Suprapubic skin (tissue), 4 donors: ENCODE measurements at places on chromosomes 11 and 22. TPM values are rescaled to one million over a fixed set of nuclear protein-coding genes. Genes with fewer than 3 reads are reported as not detected.

The PARVA gene
- 24.1 TPM for total RNA-seq

The ENTHD1 gene
- total RNA-seq: not detected

The RIBC2 gene
- 5.7 TPM for total RNA-seq

The F2 gene
- total RNA-seq: 1.6 TPM

The PGM2L1 gene
- total RNA-seq: 0.91 TPM
